Activated CD4-positive, CD25-positive, alpha-beta regulatory T cell treated with anti-CD3 and anti-CD28 coated beads, Interleukin-2, amount 50 U/mL, for 16 hours (primary cell): ENCODE measurements at places on chromosomes 12 and 14.

DNA sequence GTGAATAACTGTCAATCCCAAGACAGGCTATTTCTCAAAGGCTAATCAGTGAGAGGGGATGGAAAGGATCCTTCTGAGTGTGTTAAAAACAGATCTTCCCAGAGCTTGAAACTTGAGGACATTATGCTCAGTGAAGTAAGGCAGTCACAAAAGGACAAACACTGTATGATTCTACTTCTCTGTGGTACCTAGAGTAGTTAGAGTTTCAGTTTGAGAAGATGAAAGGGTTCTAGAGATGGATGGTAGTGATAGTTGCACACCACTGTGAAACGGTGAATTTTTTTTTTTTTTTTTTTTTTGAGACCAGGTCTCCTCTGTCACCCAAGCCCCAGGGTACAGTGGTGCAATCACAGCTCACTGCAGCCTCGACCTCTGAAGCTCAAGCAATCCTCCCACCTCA is 133.8 kb downstream of the SAMD4A start:
- DNase-seq = no peak

GRCh38 chr14:65296402-65296801 is 116.1 kb upstream of the FUT8 start:
- DNase-seq = no peak

GRCh38 chr12:129903092-129903945 is 506 bp downstream of the TMEM132D start:
- no peak for DNase-seq

DNA sequence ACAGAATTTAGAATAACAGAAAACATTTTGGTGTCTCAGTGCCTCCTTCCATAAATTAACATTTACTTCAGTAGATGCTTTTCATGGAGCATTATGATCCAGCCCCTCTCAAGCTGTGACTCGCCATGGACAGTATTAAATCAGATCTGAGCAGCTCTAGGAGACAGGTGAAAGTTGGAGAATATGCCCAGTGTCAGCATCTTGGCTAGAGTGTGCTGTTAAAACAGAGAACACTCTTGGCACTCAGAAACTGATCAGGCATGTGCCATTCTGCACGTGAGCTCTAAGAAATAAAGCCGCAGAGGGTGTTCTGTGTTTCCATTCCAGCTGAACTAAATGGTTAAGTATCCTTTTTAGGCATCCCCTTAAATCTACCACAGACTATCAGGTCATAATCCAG is 68.0 kb downstream of the DIP2B start:
- DNase-seq = no peak

DNA sequence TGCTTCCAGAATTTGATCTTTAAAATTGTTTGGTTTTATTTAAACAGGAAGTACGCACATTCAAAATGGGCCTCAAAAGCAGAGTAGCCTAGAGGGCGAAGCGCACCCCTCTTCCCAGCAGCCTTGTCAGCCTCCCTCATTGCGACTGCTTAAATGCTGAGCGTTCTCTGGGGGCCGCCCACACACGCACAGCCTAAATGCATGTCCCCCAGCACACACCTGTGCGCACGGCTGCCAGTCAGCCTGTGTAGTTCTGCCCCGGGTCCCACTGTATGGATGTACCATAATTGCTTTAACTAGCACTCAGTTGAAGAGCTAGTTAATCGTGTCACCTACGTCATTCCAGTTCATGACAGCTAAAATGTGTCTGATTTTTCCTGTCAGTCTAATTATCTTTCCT is 79.3 kb downstream of the TESC start:
- DNase-seq = no peak

GRCh38 chr12:31007636-31008175 is 66.0 kb upstream of the DDX11 start:
- DNase-seq = no peak

DNA sequence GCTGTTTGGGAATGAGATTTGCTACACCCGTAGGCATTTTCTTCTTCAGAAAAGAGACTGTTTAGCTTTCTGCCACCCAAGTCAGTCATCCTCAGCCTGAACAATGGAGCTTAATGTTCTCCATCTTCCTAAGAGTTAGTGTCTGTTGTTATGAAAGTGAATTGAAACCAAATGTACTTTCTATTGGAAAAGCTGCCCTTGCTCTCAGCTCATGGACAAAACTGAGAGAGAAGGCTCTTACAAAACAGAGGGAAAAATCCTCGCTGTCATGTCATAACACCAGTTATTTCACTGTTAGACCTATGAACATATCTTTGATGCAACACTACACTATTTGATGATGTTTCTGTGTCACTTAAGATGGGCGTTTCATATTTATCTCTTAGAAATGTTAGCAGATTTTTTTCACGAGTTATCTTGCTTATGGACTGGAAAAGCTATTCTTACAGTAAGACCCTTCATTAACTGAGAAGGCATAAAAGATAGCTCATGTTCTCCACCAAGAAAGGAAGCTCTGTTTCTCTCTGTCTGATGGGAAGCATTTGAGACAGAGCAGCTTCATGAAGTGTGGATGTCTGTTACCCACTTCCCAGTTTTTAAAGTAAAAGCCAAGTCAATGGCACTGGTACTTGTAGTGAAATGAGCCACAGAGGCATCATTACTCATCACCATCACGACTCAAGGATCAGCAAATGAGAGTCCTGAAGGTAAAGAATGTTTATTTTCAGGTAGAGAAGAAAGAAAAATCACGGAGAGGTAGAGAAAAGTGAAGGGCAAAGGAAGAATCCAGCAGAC is 483.9 kb downstream of the ZFP36L1 start:
- DNase-seq = no peak

GRCh38 chr14:102509746-102510615 is at the start of gene ANKRD9:
Gene ANKRD9, minus strand, starts transcription at chr14:102509776. Its CDS starts 1,887 bp downstream, at chr14:102507889.
- DNase-seq = peak; percentile 73

GRCh38 chr14:84446250-84446649 is 1083.7 kb upstream of the FLRT2 start:
- DNase-seq = no peak

- no peak for DNase-seq
Observed at GRCh38 chr14:50233166-50233950, 2.0 kb upstream of the SOS2 start.

- DNase-seq = no peak
Observed at GRCh38 chr12:123126294-123127181, 24.4 kb downstream of the PITPNM2 start.

- DNase-seq = no peak
Observed at GRCh38 chr12:47811072-47811396, 8.7 kb downstream of the HDAC7 start.

GRCh38 chr14:94386085-94387031 is 2.0 kb downstream of the SERPINA1 start:
- DNase-seq = no peak

- no peak for DNase-seq
Observed at GRCh38 chr12:132841151-132841550, 12.5 kb upstream of the GOLGA3 start.

GRCh38 chr14:52402812-52403526 is 88.9 kb downstream of the PTGER2 start:
- no peak for DNase-seq

DNA sequence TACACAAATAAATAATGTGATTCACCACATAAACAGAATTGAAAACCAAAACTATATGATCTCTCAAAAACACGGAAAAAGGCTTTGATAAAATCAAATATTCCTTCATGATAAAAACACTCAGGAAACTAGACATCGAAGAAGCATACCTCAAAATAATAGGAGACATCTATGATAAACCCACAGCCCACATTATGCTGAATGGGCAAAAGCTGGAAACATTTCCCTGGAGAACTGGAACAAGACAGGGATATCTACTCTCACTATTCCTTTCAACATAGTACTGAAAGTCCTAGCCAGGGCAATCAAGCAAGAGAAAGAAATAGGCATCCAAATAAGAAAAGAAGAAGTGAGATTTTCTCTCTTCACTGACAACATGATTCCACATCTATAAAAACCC is 371.5 kb upstream of the ATXN7L3B start:
- DNase-seq = no peak

GRCh38 chr12:21989819-21990412 is 48.7 kb upstream of the ABCC9 start:
- no peak for DNase-seq

- DNase-seq = no peak
Observed at GRCh38 chr14:69701857-69702256, 65.1 kb upstream of the SRSF5 start.

GRCh38 chr12:48765753-48766162 is 23.1 kb downstream of the ADCY6 start:
- no peak for DNase-seq

- no peak for DNase-seq
Observed at GRCh38 chr14:31286456-31287293, 79.1 kb upstream of the HECTD1 start.

GRCh38 chr14:84566109-84566508 is 963.8 kb upstream of the FLRT2 start:
- DNase-seq = no peak

DNA sequence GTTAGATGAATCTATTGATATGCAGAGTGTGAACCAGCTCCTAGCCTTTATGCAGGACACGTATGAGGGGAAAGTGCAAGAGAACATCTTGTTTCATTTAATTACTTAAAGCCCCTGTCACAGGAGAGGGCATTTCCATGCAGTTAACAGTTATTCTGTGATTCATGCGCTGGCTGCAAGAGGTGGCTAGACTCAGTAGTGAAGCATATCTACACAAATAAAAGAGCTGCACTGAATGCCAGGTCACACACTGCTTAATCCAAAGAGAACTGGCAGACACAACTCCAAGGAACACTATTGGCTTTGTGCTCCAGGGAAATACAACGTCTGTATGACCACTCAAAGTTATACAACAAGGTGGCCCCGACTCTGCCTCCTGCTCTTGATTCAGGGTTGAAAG is 394.1 kb downstream of the C12orf75 start:
- no peak for DNase-seq

DNA sequence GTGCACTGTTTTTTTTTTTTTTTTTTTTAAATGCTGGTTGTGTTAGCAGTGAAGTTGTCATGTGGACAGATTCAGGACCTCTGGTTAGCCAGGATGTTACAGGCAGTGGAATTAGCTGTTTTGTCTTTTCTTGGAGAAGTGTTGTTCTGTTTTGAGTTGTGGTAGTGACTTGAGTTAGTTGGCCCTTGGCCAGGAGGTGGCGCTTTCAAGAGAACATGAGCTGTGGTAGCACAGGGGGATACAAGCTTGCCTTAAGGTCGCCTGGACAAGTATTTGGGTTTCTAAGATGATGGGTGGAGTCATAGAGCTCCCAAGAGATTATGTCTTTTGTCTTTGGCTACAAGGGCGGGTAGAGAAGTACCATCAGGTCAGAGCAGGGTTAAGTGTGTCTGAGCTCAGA is 33.3 kb upstream of the CCDC198 start:
- DNase-seq = no peak

DNA sequence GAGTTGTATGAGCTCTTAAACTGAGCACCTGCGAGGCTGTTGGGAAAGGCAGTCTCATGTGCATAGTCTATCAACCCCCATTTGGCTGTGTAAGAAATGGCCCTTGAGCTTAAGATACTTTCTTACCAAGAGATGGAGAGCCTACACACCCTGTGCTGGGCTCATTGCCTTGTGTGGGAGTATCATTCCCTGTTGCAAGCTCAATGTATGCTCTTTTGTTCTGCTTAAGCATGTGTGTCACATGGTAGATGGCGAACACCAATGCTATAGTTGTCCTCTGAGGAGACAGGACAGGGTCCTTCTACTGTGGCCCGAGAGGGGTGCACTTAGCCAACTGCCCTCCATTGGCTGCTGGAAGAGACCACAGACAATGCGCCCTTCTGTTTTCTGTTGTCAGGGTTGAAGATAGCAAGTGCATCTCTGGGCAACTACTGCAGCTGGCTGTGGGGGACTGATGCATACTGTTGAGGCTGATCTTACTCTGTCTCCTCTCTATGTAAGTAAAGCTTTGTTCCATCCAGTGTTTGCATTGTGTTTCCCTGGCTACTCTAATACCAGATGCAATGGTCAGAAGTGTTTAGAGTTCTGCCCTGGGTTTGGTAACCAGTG is 79.5 kb downstream of the PTPRB start:
- DNase-seq = no peak

DNA sequence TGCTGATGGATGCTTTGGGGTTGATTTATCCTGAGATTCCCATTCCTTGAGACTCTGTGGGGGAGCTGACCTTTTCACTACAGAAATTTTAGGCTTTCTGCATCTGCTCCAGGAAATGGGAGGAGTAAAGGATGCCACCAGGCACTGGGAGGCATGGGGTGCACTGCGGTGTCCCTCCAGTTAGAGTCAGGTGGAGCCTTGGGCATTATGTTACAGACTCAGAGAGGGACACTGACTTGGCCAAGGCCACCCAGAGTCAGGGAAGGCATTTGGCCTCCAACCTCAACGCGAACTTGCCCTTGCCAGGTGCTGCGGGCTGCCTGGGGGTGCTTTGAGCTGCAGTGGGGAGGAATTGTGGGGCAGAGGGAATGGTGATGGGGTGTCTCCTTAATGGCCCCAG is 58.0 kb upstream of the TBX3 start:
- DNase-seq = no peak

DNA sequence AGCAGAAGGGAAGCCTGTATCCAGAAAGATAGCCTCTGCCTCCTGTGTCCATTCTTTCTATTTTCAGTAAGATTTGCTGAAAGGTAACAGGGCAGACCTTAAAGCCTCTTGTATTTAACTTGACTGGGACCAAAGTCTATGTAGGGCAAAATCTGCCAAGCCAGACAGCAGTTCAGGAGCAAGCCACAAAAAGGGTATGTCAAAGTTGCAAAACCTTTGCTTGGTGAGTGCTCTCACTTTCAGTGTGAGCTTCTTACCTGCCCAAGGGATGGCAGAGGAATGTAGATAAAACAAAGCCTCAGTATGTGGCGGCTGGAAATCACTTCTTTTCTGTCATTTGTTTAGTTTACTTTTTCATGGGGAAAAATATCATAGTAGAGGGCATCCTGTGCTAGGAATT is 63.1 kb downstream of the PLEKHG7 start:
- no peak for DNase-seq

GRCh38 chr12:4216187-4216927 is 57.2 kb upstream of the CCND2 start:
- DNase-seq = no peak
